NK-92 treated with Interleukin-12 subunit alpha and Interleukin-12 subunit beta, amount 100 ng/mL, for 24 hours (cell line): ENCODE measurements at places on chromosomes 16 and 17.

GRCh38 chr17:39800540-39800939, 62.8 kb downstream of the GRB7 start:
- DNase-seq = no peak

DNA sequence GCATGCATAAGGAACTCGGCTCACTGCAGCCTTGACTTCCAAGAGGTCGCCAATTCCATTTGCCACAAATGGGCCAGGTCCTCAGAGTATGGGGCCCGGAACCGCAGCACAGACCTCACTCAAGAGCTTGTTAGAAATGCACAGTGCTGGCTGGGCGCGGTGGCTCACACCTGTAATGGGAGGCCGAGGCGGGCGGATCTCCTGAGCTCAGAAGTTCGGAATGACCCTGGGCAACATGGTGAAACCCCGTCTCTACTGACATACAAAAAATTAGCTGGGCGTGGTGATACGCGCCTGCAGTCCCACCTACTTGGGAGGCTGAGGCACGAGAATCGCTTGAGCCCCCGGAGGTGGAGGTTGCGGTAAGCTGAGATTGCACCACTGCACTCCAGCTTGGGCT, 19.6 kb upstream of the N4BP1 start:
- no peak for DNase-seq

GRCh38 chr17:6648181-6648580, 3.2 kb downstream of the MED31 start:
- no peak for DNase-seq

GRCh38 chr17:18300725-18301480, 13.9 kb downstream of the TOP3A start:
- DNase-seq = no peak

DNA sequence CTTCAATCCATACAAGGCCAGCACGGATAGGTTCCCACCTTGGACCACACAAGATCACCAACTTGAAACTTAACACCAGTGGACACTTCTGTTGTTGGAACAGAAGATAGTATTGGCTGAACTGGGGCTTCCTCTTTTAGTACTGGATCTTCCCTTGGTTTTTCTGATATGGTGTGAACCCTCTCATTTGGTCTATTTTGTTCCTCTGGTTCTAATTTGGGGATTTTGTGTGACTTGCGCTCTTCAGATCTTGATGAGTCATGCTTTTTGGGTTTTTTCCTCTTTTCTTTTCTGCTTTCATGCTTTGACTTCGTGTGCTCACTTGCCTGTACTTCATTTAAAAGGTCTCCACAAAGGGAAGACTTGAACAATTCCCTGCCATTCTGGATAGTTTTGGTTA, 39.0 kb downstream of the SOST start:
- DNase-seq = no peak

DNA sequence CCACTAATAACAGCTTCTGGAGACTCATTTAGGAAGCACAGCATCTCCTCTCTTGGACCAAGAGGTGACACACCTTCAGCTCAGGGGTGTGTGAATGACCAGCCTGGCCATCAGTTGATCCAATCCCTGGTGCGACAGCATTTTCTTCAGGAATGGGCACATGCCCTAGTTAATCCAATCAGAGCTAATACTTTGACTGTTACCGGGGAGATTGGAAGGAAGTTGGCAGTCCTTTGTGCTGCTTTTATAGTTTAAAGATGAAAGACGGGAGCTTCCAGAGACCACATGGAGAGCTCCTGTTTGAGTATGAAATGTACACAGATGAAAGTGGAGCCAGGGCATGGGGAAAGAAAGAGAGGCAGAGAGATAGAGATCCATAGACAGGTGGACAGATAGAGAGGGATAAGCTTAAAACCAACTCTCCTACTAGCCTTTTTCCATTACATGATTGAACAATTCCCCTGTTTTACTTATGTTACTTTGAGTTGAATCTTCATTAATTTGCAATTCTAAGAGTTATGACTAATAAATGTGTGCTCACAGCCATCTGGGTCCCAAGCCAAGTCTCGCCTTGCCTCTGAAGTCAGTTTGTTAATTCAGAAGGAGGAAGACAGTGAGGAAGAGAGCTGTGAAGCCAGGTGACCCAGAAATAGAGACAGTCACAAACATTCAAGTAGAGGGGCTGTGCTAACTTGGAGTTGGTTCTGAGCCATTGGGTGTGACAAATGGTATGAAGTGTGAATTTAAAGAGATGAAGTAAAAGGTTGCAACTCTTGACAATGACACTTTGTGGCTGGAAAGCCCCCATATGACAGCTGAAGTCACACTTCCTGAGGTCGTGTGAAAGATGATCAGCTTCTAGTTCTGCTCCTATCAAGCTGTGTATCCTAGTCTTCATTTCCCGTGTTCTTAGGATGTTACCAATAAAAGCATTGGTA, 120.0 kb upstream of the GOT2 start:
- peak; percentile 3 for DNase-seq

GRCh38 chr16:79850348-79850747, 249.8 kb upstream of the MAF start:
- no peak for DNase-seq

GRCh38 chr16:51276336-51276735, 125.3 kb upstream of the SALL1 start:
- DNase-seq = no peak

DNA sequence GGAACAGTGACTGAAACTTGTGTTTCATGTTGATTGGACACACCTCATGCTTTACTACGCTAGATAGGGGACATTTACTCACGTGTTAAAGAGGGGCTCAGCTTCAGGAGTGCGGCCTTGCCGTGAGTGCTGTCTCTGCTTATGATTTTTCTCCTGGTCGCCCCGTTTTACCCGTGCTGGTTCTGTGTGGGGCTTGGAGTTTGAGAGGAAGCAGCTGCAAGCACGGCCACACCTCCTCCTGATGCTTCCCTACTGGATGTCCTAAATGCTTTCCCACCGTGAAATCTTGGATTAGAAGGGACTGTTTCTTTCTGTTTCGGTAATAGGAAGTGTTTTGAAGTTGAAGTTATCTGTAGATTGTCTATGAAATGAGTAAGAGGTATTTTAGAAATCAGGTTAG, 54.0 kb upstream of the ZNF750 start:
- no peak for DNase-seq

GRCh38 chr16:79298894-79299799, 301.4 kb downstream of the MAF start:
- DNase-seq = no peak

GRCh38 chr17:28570716-28571360, 486 bp downstream of the PIGS start:
- DNase-seq = peak; percentile 33

- DNase-seq = no peak
Observed at GRCh38 chr16:8739989-8740704, 57.3 kb downstream of the TMEM186 start.

DNA sequence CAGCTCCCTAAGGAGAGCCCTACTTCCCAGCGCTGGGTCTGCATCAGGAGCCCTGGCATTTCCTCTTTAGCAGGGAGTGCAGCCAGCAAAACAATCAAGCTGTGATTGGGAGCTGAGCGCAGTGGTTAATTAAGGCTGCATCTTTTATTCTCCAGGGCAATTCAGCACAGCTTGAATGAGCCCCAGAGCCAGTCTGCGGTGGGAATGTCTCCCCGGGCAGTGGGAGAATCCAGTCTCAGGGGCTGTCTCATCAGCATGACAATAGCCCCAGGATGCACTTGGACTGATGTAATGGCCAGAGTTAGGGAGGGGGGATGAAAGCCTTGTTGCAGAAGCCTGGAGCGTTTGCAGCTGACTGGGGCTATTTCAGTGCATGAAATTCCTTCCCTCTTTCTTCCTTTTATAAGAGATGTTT, 292.6 kb upstream of the SOX9 start:
- no peak for DNase-seq

- no peak for DNase-seq
Observed at GRCh38 chr16:88839745-88840599, 16.8 kb downstream of the GALNS start.

DNA sequence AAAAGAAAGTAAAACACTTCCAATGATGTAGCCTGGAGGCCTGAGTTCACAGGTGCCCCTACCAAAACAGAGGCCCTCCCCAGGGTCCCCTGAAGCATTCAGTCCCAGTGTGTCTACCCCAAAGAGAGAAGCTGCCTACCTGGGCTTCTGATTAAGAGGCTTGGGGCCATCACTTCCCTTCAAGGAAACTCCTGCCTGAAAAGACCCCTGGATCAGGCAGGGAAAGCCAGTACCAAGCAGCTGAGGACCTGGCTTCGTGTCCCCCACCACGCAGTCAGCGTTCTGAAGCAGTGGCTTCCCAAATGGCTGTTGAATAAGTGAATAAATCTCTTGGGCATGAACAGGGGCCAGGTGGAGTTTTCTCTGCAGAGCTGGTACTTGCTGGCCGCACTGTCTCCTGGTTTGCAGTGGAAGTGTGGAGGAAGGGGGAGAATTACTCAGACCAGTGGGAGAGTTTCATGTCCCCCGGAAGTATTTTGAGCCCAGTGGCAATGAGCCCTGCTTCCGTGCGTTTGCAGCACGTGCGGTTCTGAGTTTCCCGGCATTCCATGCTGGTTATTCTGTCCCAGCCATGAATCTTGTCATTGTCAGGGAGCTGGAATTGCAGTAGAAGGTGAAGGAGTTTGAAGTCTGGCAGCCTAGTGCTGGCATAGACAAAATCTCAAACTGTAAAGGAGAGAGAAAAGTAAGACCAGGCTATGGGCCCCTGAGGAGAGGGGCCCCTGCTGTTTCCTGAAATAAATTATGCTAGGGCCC, 27.0 kb downstream of the RMI2 start:
- no peak for DNase-seq

DNA sequence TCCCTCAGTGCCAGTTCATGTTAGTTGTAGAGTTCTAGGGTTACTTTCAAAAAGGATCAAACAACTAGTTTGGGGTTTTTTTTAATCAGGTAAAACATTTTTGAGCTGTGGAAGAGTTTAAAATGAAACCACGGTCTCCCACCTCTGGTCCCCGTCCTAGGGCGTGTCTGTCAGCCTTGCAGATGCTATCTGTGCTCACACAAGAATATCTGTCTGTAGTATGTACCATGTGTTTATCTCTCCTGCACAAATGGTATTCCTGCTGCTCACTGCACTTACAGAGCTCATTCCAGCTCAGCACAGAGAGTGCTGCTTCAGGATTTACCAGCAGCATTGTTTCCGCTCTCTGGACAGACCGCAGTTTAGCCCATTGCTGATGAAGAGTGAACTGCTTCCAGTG, 38.9 kb downstream of the UBN1 start:
- no peak for DNase-seq
